ENCODE measurements at places on chromosomes 16 and 17.

DNA sequence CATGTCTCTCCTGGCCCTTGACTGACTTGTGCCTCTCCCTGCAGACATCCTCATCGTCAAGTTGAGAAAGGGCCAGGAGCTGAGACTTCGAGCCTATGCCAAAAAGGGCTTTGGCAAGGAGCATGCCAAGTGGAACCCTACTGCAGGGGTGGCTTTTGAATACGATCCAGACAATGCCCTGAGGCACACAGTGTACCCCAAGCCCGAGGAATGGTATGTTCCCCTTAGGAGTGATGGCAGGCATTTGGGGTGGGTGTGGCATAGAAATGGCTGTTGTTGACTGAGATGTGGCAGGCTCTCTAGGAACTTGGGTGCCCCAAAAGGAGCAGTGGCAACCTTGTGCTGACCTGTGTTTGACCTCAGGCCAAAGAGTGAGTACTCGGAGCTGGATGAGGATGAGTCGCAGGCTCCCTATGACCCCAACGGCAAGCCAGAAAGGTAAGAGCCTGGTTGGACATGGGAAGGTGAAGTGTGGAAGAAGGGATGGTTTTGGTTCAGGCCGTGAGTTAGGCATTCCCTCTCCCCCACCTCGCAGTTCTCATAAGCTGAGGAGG lies 7.5 kb downstream of the POLR2C start:
- DNase-seq = no peak

GRCh38 chr17:44751806-44752205 lies 7.0 kb upstream of the ADAM11 start:
- DNase-seq = no peak

- DNase-seq = no peak
Measured at GRCh38 chr17:61645920-61646319, 54.9 kb upstream of the NACA2 start.

DNA sequence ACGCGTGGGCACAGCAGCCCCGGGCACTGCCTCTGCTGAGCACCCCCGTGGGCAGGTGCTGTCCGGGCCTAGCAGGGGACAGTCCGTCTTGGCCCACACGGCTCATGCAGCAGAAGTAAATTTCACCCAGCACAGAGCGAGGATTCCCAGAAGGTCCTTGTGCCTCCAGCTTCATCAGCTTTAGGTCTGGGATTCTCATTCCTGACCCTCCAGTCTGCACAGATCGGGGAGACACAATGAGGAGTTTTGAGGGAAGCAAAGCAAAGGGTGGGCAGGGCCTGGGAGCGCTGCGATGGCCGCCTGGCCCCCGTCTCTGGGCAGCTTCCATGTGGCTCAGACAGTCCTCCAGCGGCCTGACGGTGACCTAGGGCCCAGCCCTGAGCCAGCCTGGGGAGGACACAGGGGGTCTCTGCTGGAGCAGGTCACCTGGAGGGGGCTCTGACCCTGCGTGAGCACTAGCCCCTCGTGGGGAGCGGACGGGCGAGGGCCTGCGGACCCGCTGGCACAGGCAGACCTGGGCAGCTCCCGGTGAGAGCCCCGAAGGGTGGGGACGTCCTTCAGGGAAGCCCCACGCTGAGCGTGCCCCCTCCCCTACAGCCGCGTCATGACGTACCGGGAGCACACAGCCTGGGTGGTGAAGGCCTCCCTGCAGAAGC lies 30.7 kb upstream of the CHMP6 start:
- no peak for DNase-seq

- no peak for DNase-seq
Measured at GRCh38 chr17:74192950-74193781, 10.3 kb upstream of the RPL38 start.

DNA sequence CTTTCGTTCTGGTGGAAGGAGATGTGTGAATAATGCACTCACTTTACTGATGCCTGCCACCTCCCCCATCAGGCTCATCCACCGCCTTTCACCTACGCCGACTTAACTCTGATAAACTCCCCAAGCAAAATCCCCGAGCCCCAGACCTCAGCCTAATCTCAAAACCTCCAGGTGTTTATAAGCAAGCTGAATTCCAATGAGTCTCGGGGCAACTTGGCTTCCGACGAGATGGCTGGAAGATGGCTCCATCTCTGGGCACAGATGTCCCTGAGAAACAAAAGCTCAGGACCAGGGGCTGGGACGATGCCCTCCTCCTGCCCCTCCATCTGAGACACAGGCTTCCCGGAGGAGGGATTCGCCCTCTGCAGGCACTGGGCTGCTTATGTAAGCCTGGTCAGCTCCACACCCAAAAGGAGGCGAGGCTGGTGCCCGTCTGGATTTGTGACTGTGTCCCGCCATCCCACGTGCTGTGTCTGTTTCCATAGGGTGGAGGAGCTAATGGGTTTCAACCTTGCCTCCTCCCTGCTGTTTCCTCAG lies 386.4 kb upstream of the TNRC6C start:
- no peak for DNase-seq

DNA sequence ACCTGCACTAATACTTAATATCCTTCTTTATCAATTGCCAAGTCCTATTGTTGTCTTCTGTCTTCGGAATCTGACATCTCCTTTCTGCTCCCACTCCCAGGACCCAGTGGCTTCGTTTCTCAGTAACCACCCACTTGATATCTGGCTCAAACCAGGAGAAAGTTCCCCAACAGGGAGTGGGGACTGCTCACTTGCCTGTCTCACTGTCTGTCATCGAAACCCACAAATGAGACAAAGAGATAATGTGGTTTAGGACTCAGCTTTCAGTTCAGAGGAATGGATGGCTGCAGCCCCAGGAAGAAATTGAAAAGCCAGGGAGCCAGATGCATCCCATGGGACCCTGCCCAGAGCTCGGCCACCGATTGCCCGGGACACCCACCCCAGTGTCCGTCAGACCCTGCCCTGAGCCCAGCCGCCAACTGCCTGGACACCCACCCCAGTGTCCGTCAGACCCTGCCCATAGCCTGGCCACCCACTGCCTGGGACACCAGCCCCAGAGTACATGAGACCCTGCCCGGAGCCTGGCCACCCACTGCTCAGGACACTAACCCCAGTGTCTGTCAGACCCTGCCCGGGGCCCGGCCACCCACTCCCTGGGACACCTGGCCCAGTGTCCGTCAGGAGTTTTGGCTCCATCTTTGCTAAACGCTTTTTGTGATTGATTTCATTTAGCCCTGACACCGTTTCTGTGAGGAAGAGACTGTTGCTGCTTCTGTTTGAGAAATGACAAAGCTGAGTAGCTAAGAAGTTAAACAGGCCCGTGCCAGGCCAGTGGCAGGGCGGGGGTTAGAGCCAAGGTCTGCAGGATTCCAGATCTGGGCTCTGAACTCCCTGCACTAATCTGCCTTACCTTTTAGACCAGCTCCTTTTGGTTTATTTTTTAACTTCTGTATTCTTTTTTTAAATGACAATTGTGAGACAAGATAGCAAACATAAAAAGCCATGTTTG lies 251.4 kb downstream of the PHKB start:
- DNase-seq = no peak

- no peak for DNase-seq
Measured at GRCh38 chr16:56332464-56333079, 92.8 kb downstream of the AMFR start.

DNA sequence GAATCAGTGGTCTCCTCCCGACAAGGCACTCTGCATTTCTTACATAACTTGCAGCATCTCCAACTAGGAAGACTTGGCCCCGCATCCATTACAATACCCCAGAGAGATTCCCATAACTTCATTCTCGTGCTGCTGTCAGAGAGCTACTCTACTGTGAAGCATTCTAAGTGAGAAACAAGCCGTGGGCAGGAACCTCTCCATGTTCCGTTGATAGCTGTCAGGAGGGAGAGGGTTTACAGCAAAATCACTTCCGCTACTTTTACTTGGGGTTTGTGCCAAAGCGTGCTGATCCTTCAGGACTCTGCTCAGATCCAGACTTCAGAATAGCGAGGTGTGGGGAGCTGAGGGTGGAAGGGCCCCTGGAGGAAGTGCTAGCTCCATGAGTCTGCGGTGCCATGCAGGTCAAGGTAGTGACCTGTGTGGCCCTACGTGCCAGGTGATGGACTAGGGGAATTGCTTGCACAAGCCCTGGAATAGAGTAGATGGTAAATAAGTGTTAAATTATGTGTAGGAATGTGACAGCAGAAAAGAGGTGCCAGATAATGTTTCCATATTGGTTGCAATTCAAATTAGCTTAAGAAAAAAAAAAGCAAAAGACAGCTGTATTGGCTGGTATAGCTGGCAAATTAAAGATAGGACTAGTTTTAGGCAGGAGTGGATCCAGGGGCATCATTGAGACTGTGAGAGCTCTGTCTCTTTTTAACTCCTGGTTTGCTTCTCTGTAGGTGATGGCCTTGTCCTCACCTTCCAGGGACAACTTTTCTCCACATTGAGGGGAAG lies 358.5 kb upstream of the ERCC4 start:
- no peak for DNase-seq

DNA sequence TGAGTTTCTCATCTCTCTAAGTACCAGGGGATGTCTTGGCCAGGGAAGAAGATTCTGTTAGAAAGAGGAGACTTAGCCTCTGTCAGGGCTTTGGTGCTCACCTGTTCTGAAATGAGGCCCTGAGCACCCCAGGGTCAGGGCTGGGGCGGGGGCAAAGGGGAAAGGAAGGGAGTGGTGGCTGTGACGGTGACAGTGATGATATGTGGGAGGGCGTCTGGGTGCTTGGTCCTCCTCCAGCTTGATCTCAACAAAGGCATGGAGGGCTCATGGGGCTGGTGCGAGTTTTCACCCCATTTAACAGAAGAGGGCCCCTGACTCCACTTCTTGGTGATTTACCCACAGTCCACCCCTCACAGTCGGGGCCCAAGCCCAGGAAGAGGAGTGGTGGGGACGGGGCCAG lies 15.1 kb downstream of the SOX8 start:
- DNase-seq = no peak

DNA sequence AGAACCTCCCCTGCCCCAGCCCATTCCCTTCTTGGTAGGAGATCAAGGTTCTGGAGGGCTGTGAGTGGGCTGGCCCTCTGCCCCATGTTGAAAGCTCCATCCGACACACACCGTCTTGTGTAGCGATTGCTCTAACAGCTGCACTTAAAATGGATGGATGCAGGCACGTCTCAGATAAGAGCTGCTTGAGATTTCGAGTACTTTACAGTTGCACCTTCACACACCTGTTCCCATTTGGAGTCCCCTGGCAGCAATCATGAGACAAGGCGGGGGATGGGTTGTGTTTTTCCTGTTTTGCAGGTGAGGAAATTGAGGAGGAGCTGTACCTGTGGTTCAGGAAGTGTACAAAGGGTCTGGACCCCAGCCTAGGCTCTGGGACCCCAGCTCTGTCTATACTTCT lies 25.6 kb upstream of the TAC4 start:
- DNase-seq = no peak

DNA sequence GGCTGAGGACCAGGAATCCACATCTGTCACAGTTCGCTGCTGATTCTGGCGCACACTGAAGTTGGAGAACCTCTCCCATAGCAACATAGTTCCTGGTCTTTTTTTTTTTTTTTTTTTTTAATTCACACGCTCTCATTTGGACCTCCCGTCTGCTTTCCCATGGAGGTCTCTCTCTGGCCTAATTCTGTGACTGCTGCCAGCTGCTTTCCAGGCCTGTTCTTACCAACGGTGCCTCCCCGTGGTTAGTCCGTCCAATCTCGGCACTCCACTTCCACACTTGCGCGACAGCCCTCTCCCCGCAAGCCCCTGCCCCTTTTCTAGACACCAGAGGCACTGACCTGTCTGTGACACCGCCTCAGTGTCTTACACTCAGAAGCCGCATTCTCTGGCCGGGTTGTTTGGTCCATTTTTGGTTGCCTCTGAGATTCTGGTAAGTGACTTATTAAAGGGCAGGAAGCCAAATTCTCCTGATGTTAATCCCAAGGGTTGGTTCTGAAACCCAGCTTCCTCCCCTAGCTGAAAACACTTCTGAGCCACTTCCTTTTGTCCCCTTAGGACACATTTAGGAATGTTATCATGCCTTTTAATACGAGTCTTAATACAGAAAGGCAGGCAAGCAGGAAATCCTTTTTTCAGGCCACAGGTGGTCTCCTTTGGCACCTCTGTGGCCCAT lies 1.1 kb upstream of the AKTIP start:
- DNase-seq = no peak

GRCh38 chr17:68381076-68381900 lies 76.0 kb downstream of the WIPI1 start:
- DNase-seq = no peak

DNA sequence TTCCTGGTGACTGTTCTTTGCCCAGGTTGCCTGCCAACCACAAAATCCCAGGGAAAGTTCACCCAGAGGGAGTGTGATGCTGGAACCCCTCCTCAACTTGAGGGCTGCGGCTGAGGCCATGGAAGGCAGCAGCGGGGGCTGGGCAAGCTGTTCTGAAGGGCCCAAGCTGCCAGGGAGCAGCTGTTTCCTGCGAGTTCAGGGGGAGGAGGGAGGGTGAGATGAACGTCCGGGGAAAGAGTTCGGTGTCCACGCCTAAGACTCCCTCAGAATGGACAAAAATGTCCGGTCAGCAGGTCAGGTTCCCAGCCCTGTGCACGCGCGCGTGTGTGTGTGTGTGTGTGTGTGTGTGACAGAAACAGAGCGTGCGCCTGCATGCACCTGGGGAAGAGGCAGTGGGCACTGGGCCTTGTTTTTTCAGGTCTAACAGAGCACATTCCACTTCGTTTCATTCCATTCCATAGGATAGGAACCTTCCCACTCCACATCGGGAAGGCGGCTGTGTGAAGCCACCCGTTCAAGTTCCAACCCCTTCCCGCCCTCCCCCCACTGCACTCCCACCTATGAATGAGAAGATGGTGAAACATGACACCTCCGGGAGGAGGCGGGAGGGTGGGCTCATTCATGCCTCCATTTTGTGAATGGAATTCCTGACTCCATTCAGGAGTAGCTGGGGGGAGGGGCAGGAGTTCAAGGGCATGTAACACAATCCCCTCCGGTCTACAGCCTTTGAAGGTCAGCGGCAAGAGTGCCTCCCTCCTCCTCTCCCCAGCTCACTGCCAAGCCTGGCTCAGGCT lies 15.7 kb downstream of the ETV4 start:
- no peak for DNase-seq

All from activated naive CD4-positive, alpha-beta T cell (primary cell).